ENCODE measurements at places on chromosomes 2 and 18. TPM values are rescaled to one million over a fixed set of nuclear protein-coding genes. Genes with fewer than 3 reads are reported as not detected.

Gene ABCB11
- total RNA-seq: 0.02 TPM

Gene ABCG8
- total RNA-seq: 0.25 TPM

Gene CHPF
- total RNA-seq: 84.8 TPM

- peaks cover 10% of the 10 kb centered on the region for H3K4me1 ChIP-seq
- DNase-seq: no peak
- H3K27ac ChIP-seq: no peak overlapping the region
- H3K27me3 ChIP-seq: no peaks in the 10 kb centered on the region
These were observed 368.2 kb upstream of the FANCL start for GRCh38 chr2:58609326-58609725.

Gene EMILIN2
- total RNA-seq: 13.0 TPM

Gene LINC00305
- not detected for total RNA-seq

Gene MAPRE2
- total RNA-seq: 20.4 TPM

- H3K27me3 ChIP-seq: no peaks in the 10 kb centered on the region
- H3K36me3 ChIP-seq: no peaks in the 10 kb centered on the region
- peaks cover 7% of the 10 kb centered on the region for H3K4me1 ChIP-seq
- DNase-seq: no peak
These were observed 100.1 kb upstream of the TRIB2 start for GRCh38 chr2:12616456-12617156.

- no peak overlapping the region for H3K4me3 ChIP-seq
- peaks cover 18% of the 10 kb centered on the region for H3K4me1 ChIP-seq
- H3K27me3 ChIP-seq: peaks cover 57% of the 10 kb centered on the region
- H3K36me3 ChIP-seq: no peaks in the 10 kb centered on the region
These were observed 1.7 kb upstream of the ERBB4 start for GRCh38 chr2:212540341-212540740.

DNA sequence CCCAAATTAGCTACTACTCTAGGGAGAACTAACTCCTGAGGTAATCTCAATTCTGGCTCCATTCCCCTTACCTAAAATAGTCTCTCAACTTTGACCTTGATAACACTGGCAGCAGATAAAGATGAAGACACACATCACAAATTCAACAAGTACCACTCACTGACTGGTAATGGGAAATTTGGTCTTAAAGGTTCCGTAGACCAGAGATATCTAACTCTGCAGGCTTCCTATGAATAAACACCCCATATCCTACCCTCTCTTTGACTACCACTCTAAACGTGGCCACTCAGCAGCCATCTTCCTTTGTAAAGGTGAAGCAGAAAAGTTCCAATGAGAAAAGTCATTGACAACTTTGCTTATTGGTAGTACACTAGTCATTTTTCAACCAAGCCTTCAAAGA, 38.6 kb upstream of the GALNT5 start:
- H3K36me3 ChIP-seq: no peaks in the 10 kb centered on the region
- H3K4me3 ChIP-seq: no peak overlapping the region
- H3K4me1 ChIP-seq: no peaks in the 10 kb centered on the region
- H3K27me3 ChIP-seq: no peaks in the 10 kb centered on the region

GRCh38 chr2:43074592-43075053, 151.8 kb downstream of the ZFP36L2 start:
- H3K36me3 ChIP-seq: no peaks in the 10 kb centered on the region
- H3K4me3 ChIP-seq: no peak overlapping the region
- 0 out of 2 replicates have a peak, but pooled peaks cover 4% of the 10 kb centered on the region for H3K4me1 ChIP-seq
- no peak for DNase-seq
- no peaks in the 10 kb centered on the region for H3K27me3 ChIP-seq

- H3K27me3 ChIP-seq: no peaks in the 10 kb centered on the region
- H3K27ac ChIP-seq: no peak overlapping the region
- no peak for DNase-seq
- peaks cover 16% of the 10 kb centered on the region for H3K4me1 ChIP-seq
These were observed 648.0 kb downstream of the SLC4A3 start for GRCh38 chr2:220275454-220275853.

Gene MOCOS
- 5.3 TPM for total RNA-seq

GRCh38 chr2:236503100-236503499, 66.5 kb upstream of the ACKR3 start:
- no peaks in the 10 kb centered on the region for H3K4me1 ChIP-seq
- DNase-seq: peak; percentile 50
- H3K4me3 ChIP-seq: no peak overlapping the region
- peaks cover 20% of the 10 kb centered on the region for H3K27me3 ChIP-seq

- no peaks in the 10 kb centered on the region for H3K4me1 ChIP-seq
- DNase-seq: no peak
These were observed 141.8 kb downstream of the SMAD2 start for GRCh38 chr18:47788621-47789020.

- no peaks in the 10 kb centered on the region for H3K36me3 ChIP-seq
- H3K27me3 ChIP-seq: no peaks in the 10 kb centered on the region
- no peak for DNase-seq
- H3K4me3 ChIP-seq: no peak overlapping the region
These were observed 137.7 kb downstream of the PXDN start for GRCh38 chr2:1606421-1607235.

DNA sequence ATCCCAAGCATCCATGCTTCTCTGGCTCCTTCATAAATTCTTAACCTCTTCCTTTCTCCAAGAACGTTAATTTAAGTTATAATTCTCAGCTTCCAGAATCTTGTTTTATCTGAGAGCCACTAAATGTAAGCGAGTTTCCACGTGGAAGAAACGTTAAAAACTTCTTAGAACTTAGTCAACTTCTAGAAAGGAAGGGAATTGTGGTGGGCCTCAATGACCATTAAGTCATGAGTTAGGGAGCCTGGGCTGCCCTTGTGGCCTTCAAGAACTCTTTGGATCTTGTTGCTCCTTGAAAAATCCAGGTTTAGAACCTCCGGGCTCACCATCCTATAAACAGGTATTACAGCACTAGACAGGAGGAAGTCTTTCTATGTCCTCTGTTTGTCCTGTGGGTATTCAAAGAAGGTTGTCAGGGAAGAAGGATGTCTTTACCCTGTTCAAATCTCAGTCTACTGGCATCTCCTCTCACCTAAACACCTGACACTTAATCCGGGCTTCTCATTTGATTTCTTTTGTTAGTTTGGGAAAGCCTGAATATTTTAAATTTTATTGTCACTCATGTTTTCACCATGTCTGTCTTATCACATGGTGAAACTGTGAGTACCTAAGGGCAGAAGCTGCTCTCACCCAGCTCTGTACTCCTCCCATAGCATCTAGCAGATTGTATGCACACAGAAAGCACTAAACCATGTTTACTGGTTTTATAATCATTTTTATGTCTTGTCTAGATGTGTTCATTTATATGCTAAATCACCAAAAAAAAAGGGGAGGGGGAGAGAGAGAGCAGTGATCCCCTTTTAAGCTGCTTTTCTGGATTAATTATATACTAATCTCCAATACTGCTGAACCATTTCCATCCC, 6.3 kb downstream of the RND3 start:
- no peak overlapping the region for H3K4me3 ChIP-seq
- peaks cover 86% of the 10 kb centered on the region for H3K4me1 ChIP-seq
- H3K36me3 ChIP-seq: peaks cover 39% of the 10 kb centered on the region
- no peaks in the 10 kb centered on the region for H3K27me3 ChIP-seq

GRCh38 chr18:9103376-9103873, 926 bp downstream of the NDUFV2 start:
- DNase-seq: no peak
- H3K27ac ChIP-seq: peak overlapping the region; percentile 84
- no peaks in the 10 kb centered on the region for H3K27me3 ChIP-seq
- peak overlapping the region; percentile 90 for H3K4me3 ChIP-seq
- no peaks in the 10 kb centered on the region for H3K36me3 ChIP-seq
- peaks cover 55% of the 10 kb centered on the region for H3K4me1 ChIP-seq

- no peaks in the 10 kb centered on the region for H3K4me1 ChIP-seq
- no peaks in the 10 kb centered on the region for H3K27me3 ChIP-seq
- no peak overlapping the region for H3K4me3 ChIP-seq
- DNase-seq: no peak
These were observed 602.7 kb downstream of the KCNJ3 start for GRCh38 chr2:155301221-155301620.

DNA sequence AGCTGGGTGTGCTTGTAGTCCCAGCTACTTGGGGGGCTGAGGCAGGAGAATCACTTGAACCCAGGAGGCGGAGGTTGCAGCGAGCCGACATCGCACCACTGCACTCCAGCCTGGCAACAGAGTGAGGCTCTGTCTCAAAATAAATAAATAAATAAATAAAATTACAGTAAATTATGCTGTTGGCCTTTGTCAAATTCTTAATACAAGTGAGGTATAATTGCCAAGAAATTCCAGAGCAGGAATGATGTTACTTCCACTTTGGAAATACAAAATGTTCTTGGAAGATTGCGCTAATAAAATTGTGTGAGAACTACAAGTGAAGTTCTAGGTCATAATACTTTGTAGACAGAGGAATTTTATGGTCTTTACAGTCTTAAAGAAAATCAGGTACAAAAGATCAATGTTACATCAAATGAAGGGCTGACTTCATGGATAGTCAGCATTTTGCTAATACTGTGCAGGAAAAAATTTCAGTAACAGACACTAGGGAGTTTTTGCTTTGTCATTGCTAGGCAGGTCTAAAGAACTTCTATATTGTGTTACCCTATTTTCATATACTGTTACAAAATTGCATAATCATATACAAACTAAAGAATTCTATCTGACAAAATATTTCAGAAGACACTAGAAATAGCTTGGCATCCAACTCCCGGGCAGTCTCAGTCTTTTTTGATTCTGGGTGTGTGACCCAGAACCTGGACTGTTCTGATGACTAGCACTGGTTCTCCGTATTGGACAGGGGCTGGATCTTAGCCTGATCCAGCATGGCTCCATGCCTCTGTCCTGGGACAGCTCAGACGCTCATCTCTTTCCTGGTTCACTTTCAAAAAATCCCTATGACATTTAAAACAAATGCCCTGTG, 76.0 kb upstream of the STK17B start:
- H3K27ac ChIP-seq: no peak overlapping the region
- H3K27me3 ChIP-seq: no peaks in the 10 kb centered on the region
- no peaks in the 10 kb centered on the region for H3K4me1 ChIP-seq
- no peak overlapping the region for H3K4me3 ChIP-seq
- DNase-seq: no peak
- H3K36me3 ChIP-seq: no peaks in the 10 kb centered on the region

DNA sequence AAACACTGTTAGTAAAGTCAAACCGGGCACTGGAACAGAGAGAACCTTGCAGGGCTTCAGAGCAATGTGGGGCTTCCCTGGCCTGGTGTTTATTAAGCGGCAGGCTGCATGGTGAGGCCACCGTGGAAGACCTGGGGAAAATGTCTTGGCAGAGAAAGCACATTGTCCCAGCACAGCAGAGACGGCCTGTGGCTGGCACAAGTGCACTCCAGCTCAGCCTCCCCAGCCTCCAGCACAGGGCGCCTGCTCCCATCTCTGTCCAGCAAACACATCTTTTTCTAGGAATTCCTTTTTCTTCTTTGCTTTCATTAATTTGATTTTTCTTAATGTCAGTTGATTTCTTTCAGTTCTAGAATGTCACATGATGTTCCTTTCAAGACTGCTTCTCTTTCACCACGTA, 138.2 kb upstream of the NFATC1 start:
- H3K4me1 ChIP-seq: peaks cover 12% of the 10 kb centered on the region
- H3K36me3 ChIP-seq: no peaks in the 10 kb centered on the region
- no peak for DNase-seq

Gene RPIA
- 23.4 TPM for total RNA-seq

GRCh38 chr2:239106314-239106908, 258.5 kb downstream of the TWIST2 start:
- H3K27me3 ChIP-seq: no peaks in the 10 kb centered on the region
- no peak overlapping the region for H3K4me3 ChIP-seq
- no peaks in the 10 kb centered on the region for H3K4me1 ChIP-seq
- peaks cover 10% of the 10 kb centered on the region for H3K36me3 ChIP-seq
- no peak overlapping the region for H3K27ac ChIP-seq

DNA sequence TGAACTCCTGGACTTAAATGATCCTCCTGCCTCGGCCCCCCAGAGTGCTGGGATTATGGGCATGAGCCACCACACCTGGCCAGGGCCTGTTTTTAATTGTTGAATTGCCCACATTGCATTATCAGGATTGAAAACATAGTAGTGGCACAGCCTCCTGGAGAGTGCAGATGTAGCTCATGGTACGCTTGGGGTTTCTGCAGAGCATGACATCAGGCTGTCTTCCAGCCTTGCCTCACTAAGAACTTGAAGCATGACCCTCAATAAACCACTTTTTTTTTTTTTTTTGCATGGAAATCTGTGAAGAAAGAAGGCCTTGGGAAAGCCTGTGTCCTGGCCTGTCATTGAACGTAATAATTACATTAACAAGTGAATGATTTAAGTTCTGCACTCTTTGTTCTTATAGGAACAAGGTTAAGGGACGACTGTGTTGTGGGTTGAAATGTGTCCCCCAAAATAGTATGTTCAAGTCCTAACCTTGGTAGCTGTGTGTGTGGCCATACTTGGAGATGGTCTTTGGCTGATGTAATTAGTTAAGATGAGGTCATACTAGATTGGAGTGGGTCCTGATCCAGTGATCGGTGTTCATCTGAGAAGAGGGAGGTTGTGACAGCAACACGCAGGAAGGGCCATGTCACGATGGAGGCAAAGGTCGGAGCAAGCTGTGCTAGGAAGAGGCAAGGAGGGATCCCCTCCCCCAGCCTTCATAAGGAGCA, 90.2 kb downstream of the AGAP1 start:
- peaks cover 3% of the 10 kb centered on the region for H3K36me3 ChIP-seq
- H3K4me1 ChIP-seq: peaks cover 71% of the 10 kb centered on the region
- DNase-seq: no peak

DNA sequence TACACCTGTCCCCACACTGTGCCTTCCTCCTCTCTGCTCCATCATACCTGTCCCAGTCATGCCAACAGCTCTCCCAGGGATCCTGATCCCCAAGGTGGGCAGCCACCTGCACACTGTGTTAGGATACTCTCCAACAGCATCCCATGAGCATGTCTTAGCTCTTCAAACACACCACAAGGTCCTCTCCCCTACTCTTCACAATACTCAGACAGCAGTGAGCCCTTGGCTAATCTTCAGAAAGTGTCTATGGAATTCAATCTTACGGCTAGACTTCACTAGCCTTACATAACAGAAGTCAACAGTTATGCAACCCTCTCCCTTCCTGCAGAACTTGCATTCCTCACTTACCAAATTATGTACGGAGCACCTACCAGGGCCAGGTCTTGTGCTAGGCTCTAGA, 79.9 kb downstream of the MYO5B start:
- H3K36me3 ChIP-seq: no peaks in the 10 kb centered on the region
- peaks cover 6% of the 10 kb centered on the region for H3K4me1 ChIP-seq
- H3K4me3 ChIP-seq: no peak overlapping the region
- no peak overlapping the region for H3K27ac ChIP-seq
- 0 out of 2 replicates have a peak, but pooled peaks cover 2% of the 10 kb centered on the region for H3K27me3 ChIP-seq

DNA sequence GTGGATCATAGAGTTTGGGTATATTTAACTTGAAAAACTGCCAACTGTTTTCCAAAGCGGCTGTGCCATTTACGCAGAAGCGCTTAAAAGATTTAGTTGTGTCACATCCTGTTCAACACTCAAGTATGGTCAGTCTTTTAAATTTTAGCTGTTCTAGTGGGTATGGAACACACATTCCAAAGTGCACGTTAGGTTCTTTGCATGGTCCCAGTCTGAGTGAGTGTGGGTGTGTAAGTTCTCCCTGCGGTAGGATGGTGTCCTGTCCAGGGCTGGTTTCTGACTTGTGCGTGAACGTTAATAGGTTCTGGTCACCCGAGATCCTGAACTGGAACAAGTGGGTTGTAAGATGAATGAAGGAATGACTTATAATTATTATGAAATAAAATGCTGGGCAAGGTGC, 28.4 kb upstream of the IL36G start:
- no peak for DNase-seq
- no peaks in the 10 kb centered on the region for H3K36me3 ChIP-seq
- H3K27me3 ChIP-seq: peaks cover 47% of the 10 kb centered on the region
- no peak overlapping the region for H3K4me3 ChIP-seq
- H3K4me1 ChIP-seq: no peaks in the 10 kb centered on the region
- H3K27ac ChIP-seq: no peak overlapping the region

Gene AGXT
- 0.16 TPM for total RNA-seq

Measured in WTC11 (cell line).